ENCODE measurements at places on chromosomes 2 and 18.

DNA sequence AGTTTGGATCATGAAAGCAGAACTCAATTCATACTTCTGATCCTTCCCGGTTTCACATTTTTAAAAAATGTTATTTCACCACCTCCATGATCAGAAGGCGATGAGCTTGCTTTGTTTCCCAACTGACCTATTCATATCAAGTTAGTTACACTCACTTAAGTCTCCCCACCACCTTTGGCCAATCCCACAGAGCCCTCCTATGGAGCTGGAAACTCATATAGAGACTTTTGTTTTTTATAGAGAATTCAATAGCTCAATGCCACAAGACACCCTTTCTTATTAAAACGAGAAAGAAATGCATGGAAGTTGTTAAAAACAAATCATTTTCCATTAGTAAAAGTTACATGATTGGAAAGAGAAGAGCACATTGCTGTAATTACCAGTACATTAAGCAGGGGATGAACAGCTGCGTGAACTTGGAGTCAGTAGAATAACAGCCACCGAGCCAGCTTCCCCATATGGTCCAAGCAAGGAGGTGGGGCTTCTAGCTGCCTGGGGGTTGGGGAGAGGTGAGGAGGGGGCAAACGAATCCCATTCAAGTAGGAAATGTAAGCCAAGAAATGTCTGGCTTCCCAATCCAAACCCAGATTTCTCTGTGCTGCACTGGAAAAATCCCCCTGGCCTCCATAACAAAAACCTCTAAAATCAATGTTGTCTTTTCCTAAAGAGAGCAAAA lies 614.5 kb downstream of the IRS1 start:
- peak; percentile 55 for DNase-seq

GRCh38 chr2:28642796-28643195 lies 108.8 kb upstream of the PPP1CB start:
- DNase-seq: no peak

GRCh38 chr2:67599561-67599960 lies 202.4 kb downstream of the ETAA1 start:
- DNase-seq: peak; percentile 21

- no peak for DNase-seq
Measured at GRCh38 chr2:8416849-8417832, 264.7 kb upstream of the ID2 start.

DNA sequence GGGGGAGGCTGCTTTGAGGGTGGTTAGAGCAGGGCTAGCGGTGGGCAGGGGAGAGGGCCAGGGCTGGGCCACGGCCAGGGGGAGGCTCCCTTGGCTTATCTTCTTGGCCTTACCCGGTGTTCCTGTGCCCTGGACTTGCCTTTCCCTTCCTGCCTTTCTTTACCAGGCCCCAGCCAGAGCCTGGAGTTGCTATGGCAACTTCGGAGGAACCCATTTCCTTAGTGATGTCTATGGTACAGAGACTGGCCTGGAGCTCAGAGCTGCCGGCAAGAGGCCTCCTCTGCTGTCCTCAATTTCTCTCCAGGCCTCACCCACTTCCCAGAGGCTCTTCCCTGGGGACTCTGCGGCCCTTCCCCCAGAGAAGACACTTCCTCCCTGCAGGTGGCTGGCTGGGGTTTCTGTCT lies 11.5 kb downstream of the SPEG start:
- peak; percentile 93 for DNase-seq

GRCh38 chr2:55283083-55283482 lies 14.1 kb upstream of the MTIF2 start:
- no peak for DNase-seq

DNA sequence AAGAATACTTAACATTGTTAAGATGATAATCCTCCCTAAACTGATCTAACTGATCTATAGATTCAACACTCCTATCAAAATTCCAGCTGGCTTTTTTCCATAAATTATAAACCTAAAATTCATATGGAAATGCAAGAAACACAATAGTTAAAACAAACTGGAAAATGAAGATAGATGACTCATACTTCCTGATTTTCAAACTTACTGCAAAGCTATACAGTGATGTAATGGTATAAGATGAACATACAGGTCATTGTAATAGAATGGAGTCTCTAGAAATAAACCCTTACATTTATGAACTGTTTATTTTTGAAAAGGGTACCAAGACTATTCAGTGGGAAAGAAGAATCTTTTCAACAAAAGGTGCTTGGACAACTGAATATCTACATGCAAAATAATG lies 32.3 kb downstream of the UBXN4 start:
- peak; percentile 54 for DNase-seq

- peak; percentile 44 for DNase-seq
Measured at GRCh38 chr2:75200140-75201096, 1.1 kb upstream of the TACR1 start.

DNA sequence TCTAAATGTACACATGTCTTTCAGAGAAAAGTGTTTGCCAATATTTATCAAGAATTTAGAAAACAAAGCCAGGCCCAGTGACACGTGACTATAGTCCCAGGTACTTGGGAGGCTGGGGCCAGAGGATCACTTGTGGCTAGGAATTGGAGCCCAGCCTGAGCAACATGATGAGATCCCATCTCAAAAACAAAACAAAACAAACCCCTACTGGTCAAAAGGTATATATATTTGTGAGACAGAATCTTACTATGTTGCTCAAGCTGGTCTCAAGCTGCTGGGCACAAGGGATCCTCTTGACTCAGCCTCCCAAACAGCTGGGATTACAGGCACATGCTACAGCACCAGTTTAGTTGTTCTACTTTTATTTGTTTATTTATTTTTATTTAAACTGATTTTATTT lies 79.2 kb downstream of the ZDBF2 start:
- DNase-seq: peak; percentile 16

DNA sequence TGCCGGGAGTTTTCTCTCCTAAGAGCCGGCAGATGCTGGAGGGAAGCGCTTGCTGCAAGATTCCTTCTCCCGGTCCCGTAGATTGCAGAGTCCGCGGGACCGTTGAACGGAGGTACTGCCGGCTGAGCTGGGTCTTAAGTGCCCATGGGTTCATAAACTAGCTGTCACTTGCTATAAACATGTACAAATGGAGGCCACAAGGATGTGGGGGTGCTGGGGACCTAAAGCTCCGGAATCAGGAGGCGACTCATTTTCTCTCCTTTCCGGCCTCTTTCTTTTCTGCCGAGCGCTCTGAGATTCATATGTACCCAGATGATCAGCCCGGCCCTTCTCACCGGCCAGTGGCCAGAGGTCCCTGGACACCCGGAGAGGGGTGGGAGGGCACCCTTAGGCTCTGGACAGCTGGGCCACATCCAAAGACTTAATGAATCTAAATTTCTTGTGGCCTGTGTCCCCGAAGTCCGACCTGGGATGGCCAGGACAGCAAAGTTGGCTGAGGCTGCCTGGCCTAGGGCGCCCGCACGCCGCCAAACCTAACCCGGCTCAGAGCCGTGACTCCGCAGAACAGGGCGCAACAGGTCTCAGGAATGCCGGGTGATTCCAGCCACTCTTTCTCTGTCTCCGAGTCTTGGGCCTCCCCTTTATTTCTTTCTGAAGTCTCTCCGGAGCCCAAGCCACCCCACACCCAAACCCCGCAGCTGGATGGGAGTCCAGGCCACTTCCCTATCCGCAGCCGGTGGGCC lies 2.4 kb upstream of the PAX3 start:
- DNase-seq: no peak

- DNase-seq: no peak
Measured at GRCh38 chr2:139631966-139632365, 851.8 kb upstream of the NXPH2 start.

GRCh38 chr2:96265349-96265839 lies 403 bp downstream of the TMEM127 start:
- DNase-seq: no peak

- no peak for DNase-seq
Measured at GRCh38 chr2:107730898-107731297, 95.8 kb upstream of the RGPD4 start.

- DNase-seq: no peak
Measured at GRCh38 chr2:216073773-216074172, 7.8 kb downstream of the PECR start.

DNA sequence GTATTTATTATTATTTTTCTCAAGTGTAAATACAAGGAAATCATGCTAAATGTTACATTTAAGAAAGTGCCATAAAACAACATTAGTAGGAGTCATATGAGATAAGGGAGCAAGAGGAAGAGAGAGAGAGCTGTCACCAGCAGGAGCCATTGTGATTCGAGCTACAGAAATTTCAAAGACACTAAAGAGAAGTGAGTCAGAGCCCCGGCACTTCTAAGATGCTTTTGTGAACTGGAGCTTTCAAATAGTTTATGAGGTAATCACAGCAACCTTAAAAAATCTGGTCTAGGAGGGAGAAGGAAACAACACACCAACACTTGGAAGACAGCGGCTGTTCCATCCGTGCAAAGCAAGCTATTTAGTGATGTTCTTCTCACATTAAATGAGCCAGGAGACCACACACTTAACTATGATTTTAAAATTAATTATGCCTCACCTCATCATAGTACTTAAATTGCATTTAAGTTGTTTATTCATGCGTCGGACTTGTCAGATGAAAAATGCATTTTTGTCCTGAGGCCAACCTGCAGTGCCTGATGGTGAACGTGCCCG lies 382.7 kb upstream of the SALL3 start:
- DNase-seq: no peak

DNA sequence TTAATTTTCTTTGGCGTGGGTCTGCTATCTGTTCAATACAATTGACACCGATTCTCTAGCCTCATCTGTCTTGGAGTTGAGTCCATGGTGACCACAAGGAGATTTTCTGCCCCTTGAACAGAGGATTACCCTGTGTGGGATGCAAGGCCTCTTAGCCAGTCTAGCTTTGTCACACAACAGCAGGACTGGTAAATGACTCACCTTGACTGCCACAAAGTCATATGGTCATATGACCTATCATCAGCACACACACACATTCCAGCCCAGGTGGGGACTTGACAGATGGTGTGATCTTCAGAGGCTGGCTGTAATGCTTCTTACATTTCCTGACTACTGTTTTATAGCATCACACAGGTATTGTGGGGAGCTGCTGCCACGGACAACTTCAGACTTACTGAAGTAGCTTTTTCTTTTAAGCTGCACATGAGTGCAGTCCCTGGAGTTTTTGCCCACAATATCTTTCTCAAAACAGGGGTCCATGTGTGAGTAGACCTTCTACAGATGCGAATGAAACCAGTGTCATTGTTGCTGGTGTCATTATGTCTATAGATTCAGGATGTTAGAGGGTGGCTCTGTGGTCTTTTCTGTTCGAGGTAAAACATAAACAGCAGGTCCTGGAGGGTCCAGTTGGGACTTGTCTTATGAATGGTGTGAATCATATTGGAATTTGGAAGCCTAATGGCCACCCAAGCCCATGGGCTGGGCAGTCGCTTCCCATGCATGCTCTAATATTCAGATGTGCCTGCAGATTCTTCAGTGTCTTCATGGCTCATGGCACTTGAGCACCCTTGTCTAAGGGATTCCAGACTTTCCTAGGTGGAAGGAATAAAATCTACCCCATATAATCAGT lies 18.6 kb upstream of the ACOXL start:
- DNase-seq: no peak

DNA sequence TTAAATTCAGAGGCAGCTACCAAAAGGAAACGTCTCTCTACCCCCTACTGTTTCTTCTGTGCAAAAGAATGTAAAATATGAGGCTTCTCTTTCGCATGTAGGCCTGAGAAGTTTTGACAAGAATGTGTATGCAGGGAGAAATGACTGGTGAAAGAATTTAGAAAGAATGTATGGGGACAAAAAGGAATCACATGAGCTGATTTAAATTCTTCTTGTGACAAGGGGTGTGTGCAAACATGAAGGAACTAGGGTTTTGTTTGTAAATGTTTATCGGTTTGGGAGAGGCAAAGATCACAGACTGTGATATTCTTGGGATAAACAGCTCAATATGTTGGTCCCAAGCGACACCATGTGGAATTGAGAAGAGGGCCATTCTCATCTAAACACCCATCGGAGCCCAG lies 345.2 kb upstream of the VRK2 start:
- DNase-seq: no peak

DNA sequence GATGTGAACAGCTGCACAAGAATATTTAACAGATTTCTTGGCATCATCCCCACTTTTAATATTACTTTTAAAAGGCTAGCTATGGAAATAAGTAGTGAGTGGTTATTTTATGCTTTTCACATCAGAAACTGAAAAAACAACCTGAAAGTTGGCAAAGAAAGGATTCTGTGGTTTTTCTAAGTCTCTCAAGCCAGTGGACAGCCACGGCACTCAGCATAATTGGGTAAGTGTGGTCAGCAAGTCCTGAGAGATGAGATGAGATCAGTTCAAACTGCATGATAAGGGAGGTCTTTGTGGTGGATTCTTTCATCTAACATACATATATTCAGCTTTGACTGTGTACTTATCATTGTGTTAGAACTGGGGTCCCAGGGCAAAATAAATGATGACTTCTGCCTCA lies 105.2 kb downstream of the LYPD6B start:
- peak; percentile 3 for DNase-seq

DNA sequence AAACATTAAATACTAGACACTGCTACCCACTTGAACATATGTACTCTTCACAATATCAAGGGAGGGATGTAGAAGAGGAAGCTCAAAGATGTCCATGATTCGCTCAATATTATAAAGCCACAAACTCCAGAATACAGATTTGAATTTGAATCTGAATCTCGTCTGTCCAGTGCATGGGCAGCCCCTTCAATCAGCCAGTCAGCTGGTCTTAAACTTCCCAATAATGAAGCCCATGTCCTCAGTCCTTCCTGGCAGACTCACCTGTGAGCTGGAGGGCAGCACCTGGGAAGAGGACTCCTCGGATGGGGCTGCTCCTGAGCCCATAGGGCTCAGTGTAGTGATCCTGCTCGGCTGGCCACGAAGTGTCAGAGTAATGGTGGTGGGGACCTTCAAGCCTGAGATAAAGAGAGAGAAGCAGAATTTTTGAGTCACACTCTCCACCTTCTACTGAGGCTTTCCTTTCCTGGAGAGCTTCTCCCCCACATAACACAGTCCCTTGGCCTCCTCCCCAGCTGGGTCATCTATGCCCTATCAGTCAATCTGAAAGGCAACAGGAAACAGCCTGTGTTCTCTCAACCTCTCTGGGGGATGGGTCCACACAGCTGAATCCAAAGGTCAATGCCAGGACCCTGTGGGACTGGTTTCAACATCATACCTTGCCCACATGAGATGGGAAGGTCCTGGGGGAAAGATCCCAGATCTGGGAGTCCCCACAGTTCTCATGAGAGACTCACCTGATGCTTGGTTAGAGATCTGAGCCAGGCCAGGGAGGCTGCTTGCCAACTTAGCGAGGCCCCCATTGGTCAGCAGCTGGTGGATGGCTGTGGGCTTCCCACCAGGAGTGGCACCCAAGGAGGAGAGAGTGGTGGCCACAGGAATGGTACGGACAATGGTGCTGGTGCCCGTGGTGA lies 36.5 kb downstream of the KANSL3 start:
- DNase-seq: no peak

Data from cardiac fibroblast (primary cell).